Myocyte (in vitro differentiated cells): ENCODE measurements at places on chromosomes 12 and 14. TPM values are rescaled to one million over a fixed set of nuclear protein-coding genes. Genes with fewer than 3 reads are reported as not detected.
A peak's percentile ranks its signal among the peaks of the same experiment; 100 is the strongest.

The CCDC38 gene
- total RNA-seq: 0.08 TPM in 1 of 2 replicates, not detected in the other

The EXOC3L4 gene
- total RNA-seq: 58.9 and 99.9 TPM in 2 replicates

GRCh38 chr12:9810671-9811070 is 16.6 kb upstream of the KLRF1 start:
- DNase-seq: no peak

- DNase-seq: no peak
These were observed 12.7 kb upstream of the GPATCH2L start for GRCh38 chr14:76138758-76139723.

DNA sequence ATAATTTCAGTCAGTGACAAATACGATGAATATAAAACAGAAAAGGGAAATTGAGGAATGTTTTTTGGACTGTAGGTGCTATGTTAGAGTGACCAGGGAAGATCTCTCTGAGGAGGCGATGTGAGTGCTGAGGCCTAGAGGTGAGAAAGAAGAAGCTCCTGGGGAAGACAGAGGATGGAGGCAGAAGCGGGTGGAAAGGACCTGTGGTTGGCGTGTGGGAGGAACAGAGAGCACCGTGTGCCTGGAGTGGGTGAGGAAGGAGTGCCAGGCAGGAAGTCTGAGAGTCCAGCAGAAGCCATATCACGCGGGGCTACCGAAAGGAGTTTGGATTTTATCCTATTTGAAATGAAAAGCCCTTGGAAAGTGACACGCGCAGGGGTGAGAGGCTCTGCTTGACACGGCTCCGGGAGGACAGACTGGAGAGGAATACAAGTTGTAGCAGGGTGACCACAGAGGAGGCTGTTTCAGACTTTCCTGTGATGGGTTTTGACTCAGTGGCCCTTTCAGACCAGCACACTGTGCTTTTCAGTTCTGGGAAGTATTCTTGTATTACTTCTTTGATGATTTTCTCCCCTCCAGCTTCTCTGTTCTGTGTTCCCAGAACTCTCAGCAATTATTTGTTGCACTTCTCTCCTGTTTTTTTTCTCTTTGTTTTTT is 96.9 kb downstream of the VRK1 start:
- no peak for DNase-seq

DNA sequence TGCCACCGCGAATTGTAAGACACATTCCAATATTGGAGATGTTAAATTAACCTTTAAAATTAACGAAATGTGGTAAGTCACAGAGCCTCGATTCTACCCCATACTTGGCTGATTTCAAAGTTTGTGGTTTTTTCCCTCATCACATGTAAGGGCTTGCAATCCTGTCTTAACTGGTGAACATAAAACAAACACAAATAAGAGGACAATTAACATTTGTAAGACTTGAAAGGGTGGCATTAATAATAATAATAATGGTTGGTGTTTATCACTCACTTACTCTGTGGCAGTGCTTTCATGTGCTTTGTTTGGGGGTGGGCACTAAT is 26.6 kb downstream of the PPFIBP1 start:
- no peak for DNase-seq

- DNase-seq: no peak
These were observed 82.2 kb downstream of the ATXN7L3B start for GRCh38 chr12:74619884-74620283.

DNA sequence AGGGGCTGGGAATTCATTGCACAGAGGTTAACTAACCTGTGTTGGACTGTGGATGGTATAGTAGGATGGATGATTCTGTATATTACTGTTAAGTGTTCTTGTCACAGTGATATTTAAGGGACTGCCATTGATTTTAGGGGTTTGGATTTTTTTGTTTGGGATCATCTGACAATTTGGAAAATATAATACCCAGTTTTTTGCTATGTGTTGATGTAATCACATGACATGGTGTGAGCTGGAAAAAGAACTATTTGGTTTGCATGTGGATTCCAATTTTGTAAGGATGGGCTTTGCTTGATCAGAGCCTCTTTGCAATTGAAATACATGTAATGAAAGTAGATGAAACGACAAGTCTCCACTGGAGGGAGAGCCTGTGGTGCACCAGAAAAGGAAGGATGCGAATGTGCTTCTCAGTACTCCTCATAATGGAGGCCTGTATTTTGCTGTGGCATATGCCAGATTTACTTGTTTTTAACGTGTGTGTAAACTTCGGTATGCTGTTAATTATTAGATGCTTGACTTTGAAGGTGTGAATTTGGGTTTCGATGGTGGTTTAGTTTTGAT is 2.7 kb downstream of the DYRK2 start:
- peak; percentile 56 for DNase-seq

DNA sequence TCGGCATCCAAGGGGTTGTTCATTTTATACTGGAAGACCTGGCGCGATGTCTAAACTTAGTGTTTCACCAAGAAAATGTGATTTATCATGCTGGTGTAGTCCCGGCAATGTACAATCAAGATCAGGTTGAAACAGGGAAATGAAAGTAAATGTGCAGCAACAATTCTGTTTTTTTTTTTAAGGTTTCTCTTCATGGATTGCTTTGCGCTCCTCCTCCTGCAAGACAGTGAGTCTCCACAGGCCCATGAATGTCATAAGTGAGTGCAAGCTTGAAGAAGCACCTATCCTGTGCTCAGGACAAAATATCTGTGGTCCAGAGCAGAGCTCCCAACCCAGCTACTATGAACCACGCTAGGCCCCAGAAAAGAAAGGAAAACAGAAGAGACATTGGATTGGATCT is 143.4 kb downstream of the KCNK10 start:
- no peak for DNase-seq

DNA sequence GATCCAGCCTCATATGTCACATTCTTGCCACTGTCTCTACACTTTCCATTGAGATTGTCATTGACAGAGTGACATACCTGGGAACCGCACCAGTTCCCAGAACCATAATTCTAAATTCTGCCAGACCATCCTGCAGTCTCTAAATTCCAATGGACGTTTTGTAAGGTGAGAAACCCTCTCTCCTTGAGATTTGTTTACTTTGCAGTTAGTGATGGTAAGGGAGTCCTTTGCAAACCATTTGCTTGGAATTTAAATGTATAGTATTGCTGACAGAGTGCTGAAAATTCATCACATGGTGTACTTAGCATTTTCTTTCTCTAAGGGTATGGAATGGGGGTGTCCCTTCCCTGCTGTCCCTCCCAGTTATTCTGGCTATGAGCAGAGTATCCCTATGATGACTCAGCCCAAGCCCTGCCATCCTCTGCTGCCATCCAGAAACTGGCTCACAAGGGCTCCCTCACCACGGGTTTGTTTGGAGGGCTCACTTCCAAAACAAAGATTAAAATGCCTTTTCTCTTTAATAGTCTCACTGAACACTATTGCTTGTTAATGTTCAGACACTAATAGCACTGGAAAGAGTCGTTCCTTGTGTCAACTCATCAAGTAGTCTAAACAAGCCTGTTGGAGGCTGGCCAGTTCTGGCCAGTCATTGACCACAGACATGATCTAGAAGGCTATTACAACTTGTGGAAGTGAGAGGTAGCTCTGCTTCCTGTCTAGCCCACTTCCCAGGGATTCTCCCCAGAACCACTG is 129.0 kb upstream of the HMGA2 start:
- peak; percentile 92 for DNase-seq

GRCh38 chr12:92973614-92974013 is 44.5 kb upstream of the EEA1 start:
- DNase-seq: no peak

GRCh38 chr14:61125041-61125866 is 144.2 kb downstream of the SLC38A6 start:
- DNase-seq: peak; percentile 69

DNA sequence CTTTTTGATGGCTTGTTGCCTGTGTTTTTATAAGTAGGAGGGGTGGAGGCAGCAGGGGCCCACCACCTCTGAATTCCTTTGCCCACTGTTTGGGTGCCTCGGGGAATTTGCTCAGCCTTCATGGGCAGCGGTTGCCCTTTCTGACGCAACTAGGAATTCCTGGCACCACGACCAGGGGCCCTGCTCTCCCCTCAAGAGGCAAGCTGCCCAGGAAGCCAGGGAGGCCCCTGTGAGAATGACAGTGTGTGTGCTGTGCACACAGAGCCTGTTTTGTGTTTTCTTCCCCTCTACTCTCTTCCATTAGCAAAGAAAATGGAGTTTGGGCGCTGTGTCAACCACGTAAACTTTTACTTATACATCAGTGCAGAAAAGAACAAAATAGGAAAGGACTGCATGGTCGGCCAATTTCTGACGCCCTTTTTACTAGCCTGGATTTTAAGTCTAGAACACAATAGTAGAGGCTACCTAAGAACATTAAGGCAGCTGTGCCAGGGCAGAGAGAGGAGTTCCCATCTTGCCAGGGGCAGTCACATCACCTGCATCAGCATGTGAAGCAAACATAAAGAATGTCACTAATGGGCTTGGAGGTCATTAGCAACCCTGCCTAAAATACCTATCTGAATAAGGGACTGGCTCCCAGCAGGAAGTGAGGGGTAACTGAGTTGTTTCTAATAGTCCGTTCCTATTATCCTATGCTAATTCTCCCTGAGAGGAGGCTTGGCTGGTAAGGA is 17.9 kb upstream of the PTGR2 start:
- DNase-seq: no peak

DNA sequence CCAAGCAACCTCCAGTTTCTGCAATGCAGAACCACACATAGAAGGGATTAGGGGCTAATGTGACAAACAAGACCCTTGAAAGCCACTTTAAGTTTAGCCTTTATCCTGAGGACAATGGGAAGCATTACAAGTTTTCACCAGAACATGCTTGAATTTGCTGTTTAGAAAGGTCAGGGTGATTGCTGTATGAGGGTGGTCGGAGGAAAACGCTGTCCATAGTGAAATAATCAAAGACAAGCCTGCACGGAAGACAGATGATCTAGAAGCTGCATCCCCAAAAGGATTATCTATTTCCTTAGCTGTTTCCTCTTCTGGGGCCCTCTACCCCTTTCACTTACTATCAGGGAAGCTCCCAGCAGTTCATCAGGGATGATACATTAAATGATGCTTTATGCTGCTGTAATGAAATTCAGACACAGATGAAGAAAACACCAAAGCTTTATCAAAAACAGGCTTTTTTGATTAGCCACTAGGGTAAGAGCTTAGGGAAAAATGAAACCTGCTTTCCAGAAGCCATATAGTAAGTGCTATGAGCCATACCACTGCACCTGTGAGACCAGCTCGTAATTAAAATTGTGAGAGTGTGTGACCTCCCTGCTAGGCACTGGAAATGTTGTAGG is 6.5 kb downstream of the HAL start:
- DNase-seq: no peak

DNA sequence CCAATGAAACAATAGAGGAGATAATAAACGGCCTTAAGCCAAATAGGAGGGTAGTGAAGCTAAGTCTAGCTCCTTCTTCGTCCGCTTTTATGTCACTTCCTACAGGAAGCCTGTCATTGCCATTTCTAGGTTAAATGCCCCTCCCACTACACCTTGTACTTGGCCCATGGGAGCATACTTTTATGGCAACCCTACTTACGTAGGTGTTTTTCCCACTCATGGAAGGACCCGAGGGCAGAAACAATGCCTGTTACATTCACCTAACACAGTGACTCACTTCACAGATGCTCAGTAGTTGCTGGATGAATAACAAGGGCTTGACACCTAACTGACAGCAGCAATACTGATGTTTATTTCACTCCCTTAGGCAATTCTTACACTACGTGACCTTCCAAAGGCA is 44.5 kb downstream of the ALKBH1 start:
- no peak for DNase-seq

DNA sequence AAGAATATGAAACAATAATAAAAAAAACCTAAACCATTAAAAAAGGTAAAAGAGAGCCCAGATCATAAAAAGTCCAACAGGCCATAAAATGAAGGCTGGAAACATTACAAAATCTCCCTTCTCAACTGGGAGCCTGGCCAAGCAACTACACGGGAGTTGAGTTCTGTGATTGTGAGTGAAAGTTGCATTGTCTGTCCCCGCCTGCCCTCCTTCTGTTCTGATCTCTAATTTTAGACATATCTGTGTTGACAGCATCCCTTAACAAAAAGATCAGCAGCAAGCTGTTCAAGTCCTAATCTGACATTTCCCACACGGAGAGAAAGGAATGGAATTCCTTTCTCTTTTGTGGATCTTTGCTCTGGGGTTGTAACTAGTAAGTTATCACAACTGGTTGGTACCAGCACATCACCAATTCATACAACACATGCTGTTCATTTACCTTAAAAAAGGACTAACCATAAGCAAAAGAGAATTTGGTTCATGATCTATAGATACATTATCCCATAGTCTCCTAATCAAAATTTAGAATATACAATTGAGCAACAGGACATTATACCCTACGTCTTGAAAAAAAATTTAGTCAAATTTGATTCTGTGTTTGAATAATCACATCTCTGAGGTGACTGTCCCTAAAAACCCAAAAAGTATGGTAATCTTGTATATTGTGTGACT is 205.1 kb upstream of the GZMB start:
- DNase-seq: peak; percentile 60

GRCh38 chr12:7656121-7656520 is 9.6 kb downstream of the APOBEC1 start:
- no peak for DNase-seq

- no peak for DNase-seq
These were observed 76.3 kb downstream of the CACNA1C start for GRCh38 chr12:2129076-2129475.
